ENCODE measurements at places on chromosomes 3 and 15.

- DNase-seq: no peak
These were observed 28.2 kb upstream of the KCNMB3 start for GRCh38 chr3:179278932-179279693.

GRCh38 chr3:45313743-45314403, 74.5 kb upstream of the LARS2 start:
- no peak for DNase-seq

DNA sequence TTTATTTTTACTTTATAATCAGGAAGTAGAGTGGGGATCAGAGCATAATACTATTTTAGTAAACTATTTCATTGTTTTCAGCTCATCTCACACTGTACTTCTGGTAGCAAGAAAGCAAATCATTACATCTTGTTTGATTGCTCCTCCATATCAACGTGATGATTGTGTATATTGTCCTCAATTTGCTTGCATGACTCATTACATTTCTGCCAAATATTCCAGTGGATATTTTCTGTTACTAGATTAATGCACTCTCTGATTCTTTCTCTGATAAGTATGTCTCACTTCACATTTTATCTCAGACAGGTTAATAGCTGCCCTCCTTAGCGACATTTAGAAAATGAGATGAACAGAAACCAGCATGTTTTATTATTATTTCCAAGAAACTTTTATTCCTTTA, 1145.3 kb downstream of the OTOL1 start:
- no peak for DNase-seq

DNA sequence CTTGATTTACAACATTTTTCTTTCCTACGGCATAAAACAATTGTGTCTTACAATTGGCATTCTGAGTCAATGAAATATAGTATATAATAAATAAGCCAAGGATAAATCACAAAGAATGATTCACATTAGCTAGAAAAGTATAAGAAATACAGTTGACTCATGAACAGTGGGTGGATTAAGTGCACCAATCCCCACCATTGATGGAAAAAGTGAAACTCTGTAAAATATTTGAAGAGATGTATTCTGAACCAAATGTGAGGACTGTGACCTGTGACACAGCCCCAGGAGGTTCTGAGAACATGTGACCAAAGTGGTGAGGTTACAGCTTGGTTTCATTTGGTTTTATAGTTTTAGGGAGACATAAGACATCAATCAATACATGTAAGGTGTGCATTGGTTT, 227.5 kb downstream of the ALCAM start:
- no peak for DNase-seq

DNA sequence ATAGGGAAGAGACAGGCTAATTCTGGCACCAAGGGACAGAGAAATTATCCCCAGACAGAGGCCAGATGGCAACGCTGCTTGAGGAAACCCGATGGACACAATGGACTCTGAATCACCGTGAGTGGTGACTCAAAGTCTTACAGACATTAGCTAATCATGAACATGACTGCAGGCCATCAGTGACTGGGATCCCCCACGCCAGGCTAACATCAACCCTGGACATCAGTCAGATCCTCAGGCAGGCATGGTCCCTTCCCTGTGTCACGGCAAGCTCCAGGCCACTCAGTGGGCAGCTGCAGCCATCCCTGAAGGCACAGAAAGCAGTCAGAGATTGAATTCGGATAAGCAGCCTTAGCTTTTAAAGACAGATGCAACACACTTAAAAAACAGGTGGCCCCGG, 23.8 kb upstream of the OXTR start:
- DNase-seq: no peak

- no peak for DNase-seq
These were observed 22.3 kb upstream of the FBLN2 start for GRCh38 chr3:13526626-13526949.

- no peak for DNase-seq
These were observed 3.3 kb upstream of the NR2F2 start for GRCh38 chr15:96327155-96327741.

DNA sequence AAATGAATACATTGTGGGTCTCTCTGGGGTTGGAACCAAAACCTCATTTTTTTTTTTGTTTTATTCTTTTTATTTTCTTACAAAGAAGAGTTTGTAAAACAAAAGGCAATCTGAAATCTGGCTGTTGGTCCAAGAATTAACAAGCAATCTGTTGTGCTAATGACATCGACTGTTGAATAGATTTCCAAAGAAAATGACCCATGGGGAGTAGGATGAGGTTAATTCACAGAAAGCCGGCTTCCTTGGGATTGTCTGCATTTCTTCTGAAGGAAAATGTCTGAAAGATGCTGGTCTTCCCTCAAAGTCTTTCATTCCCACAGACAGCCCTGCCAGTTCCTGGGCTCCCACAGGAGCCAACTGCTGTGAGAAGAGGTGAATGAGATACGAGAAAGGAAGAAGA, 92.9 kb downstream of the LRRC3B start:
- no peak for DNase-seq

GRCh38 chr15:39685999-39686613, 96.5 kb downstream of the FSIP1 start:
- DNase-seq: peak; percentile 1

- no peak for DNase-seq
These were observed 35.2 kb downstream of the IFT122 start for GRCh38 chr3:129474984-129475804.

- DNase-seq: no peak
These were observed 7.8 kb downstream of the DISP2 start for GRCh38 chr15:40365624-40366456.

- DNase-seq: no peak
These were observed 156.5 kb downstream of the CADPS start for GRCh38 chr3:62718515-62719320.

Measured in stimulated activated CD8-positive, alpha-beta memory T cell treated with anti-CD3 and anti-CD28 coated beads, Interleukin-7, amount 100 ng/mL, for 24 hours (primary cell).